ENCODE measurements at places on chromosomes 7 and 10.

DNA sequence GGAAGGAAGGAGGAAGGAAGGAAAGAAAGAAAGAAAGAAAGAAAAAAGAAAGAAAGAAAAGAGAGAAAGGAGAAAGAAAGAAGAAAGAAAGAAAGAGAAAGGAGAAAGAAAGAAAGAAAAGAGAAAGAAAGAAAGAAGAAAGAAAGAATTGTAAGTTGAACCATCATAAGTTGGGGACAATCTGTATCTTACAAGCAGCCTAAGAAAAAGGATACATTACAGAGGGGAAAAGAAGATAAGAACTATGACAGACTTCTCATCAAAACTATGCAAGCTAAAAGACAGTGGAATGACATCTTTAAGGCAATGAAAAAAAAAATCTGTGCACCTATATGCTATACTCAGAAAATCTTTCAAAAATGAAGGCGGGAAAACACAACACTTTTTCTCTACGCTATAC, 50.3 kb upstream of the SP4 start:
- no peak for DNase-seq

- no peak for DNase-seq
These were observed 45.1 kb downstream of the ZNF33B start for GRCh38 chr10:42593284-42593683.

GRCh38 chr10:124691421-124692099, 52.6 kb downstream of the FAM53B start:
- no peak for DNase-seq

GRCh38 chr7:92557808-92558362, 29.3 kb downstream of the RBM48 start:
- no peak for DNase-seq

GRCh38 chr10:82282782-82283456, 407.9 kb downstream of the NRG3 start:
- no peak for DNase-seq

GRCh38 chr10:63267414-63268148, 134.5 kb downstream of the NRBF2 start:
- DNase-seq: no peak

DNA sequence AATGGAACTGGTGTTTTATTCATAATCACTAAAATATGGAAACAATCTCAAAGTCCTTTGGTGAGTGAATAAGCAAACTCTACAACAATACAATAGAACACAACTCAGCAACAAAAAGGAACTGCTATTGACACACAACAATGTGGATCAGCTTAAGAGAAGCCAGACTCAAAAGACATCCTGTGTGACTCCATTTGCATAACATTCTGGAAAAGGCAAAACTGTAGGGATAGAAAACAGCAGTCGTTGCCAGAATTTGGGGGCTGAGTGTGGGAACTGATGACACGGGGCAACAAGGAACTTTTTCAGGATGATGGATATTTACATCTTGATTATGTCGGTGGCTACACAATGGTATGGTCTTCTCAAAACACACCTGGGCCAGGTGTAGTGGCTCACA, 32.4 kb upstream of the SVIL start:
- no peak for DNase-seq

DNA sequence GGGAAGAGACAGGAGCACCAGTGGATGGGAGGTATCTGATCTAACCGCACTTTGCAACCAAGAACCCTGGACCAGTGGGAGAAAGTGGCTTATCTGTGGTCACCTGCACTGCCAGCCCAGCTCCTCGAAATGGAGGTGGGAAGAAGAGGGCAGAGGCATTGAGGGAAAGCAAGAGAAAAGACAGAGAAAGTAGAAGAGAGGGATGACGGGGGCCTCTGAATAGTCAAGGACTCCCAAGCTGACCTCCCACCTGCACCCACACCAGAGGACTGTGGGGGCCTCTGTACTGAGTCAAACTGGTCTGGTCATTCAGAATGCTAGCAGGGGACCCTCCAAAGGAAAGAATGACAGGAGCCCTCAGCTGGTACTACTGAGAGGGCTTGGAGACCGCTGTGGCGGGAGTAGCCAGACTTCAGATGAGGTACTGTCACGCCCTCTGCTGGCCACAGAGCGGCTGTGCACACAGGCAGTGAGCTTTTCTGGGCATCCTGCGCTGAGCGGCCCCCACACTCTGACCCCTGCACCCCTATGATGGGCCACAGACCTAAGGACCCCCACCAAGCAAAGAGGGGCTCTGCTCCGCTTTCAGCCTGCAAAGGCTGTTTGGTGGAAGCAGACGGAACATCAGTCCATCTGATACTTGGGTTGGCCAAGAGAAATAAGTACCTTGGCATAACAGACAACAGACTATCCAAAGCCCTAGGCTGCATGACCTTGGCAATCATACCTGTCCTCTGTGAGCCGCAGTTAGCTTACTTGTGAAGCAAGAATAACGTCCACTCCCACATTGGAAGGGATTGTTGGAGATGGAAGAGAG, 112.9 kb downstream of the COL13A1 start:
- DNase-seq: peak; percentile 34

GRCh38 chr10:69957241-69957885, 95.3 kb upstream of the MACROH2A2 start:
- no peak for DNase-seq

- DNase-seq: no peak
These were observed 74.5 kb upstream of the SEMA3D start for GRCh38 chr7:85261336-85261735.

DNA sequence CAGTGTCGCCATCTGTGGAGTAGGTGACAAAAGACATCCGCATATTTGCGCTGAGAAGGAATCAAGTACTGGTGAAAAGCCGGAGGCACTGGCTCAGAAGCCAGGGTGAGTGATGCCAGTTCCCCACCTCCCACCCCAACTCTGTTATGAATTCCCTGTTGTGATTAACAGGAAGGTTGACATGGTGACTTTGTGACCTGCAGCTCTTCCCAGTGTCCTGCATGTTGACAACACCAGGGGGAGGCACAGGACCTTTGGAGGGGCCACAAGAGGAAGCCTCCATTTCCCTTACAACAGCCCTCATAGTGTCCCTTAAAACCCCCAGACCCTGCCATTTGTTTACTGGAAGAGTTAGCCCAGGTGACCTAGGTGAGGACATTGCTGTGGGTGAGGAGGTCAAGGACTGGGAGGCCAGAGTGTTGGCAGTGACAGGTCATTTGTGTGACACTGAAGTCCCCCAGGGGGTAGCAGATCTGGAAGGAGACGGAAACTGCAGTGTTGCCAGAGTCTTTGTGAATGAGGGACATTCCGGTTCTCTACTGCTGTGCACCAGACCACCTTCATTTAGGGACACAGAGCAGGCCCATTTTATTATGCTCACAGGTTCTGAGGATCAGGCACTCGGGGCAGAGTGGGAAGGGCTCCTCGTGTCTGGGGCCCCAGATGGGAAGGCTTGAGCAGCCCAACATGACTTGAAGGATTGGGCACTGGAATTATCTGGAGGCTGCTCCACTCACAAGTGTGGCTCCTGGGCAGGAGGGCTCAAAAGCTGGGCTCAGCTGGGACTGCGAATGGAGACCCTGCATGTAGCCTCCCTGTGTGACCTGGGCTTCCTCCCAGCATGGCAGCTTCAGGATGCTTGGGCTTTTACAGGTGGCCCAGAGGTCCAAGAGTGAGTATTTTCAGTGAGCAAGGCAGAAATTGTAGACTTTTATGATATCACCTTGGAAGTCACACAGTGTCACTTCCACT, 13.0 kb upstream of the ANTXRL start:
- DNase-seq: no peak

GRCh38 chr10:131748831-131749766, 151.7 kb upstream of the PPP2R2D start:
- no peak for DNase-seq

- no peak for DNase-seq
These were observed 2.8 kb downstream of the FAM180A start for GRCh38 chr7:135745703-135746312.

DNA sequence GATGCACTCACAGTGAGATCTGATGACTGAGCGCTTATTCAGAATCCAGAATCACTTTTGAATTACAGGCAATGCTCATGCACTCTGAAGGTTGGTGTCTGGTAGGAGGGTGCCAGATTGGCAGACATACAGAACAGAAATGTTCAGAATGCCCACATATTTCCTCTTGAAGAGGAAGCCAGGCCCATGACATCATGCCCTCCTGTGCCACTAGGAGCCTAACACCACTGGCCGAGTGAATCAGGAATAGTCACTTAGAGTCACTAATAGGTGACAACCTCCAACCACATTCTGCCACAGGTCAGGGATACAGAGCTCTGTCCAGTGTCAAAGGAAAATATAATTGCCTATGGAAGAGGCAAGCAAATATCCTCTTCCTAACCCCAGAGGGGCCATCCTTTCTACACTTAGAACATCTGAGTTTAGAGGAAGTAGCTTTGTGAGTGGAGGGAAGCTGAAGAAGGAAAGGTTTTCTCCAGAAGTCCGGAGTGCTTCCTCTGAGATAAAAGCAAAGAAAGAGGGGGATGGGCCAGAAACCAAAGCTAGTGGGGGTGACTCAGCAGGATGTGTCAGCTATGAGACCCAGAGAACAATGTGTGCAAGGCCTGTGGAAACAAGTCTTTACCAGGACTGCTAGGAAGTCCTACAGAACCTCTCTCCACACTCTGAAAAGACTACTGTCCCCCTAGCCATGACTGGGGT, 838.8 kb downstream of the GRID1 start:
- no peak for DNase-seq

- DNase-seq: no peak
These were observed 59.3 kb downstream of the MKI67 start for GRCh38 chr10:128066870-128067382.

- DNase-seq: no peak
These were observed 164.4 kb downstream of the HGF start for GRCh38 chr7:81605493-81605892.

- no peak for DNase-seq
These were observed 34.1 kb downstream of the CHST3 start for GRCh38 chr10:71998119-71998839.

DNA sequence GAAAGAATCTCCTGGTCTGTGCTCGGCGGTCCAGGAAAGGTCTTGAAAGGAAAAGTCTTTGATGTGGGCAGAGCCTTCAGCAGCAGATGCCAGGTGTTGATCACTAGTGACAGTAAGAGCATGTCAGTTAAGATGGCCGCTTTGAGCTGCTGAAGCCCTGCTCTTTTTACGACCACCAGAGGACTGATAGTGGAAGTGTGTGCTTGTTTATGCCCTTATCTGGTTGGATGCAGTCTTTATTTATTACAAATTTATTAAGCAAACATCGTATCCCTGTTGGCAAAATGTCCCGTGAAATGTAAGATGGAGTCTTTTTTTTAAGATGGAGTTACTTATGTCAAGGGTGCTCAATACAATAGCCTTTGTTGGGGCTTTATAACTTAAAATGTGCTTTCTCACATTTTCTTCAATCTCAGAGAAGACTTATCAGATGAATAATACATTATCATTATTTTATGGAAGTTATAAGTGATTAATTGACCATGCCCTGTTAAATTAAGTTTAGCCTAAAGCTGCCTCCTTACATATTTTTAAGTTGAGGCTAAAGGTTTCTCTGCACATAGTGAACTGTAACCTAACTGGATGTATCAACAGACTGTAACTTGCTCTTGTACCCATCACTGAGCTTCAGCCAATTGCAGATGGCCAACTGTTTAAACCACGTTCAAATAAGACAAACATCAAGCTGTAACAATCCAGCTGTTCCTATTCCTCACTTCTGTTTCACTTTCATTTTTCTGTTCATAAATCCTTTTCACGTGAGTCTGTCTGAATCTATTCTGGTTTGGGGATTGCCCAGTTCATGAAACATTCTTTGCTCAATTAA, 97.4 kb upstream of the PIK3CG start:
- DNase-seq: no peak

- no peak for DNase-seq
These were observed 7.2 kb upstream of the PGAM2 start for GRCh38 chr7:44072364-44073231.

DNA sequence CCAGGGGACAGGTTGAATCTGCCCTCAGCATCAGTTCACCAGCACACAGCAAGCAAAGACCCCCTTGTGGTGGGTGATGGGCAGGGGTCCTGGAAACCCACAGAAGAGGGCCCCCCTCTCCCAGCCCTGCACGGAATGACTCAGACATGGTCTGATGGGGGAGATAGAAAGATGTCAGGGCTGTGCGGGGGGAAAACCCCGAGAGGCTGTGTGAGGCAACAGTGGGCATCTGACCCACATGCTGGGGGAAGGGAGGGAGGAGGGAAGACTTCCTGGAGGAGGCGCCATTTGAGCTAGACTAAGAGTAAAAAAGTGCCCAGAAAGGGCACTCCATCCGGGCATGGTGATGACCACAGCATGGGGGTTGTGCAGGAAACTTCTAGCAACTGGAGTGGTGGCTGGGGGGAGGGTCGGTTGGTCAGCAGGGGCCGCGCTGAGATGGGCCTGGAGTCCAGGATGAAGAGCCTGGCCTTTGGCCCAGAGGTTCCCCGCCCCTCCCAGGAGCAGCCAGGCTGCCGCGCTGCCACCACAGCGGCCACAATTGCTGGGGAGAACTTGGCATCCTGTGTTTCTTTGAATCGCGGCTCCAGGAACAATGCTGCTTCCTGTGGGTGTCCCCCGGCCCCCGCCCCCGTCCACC, 2.5 kb downstream of the LFNG start:
- no peak for DNase-seq

DNA sequence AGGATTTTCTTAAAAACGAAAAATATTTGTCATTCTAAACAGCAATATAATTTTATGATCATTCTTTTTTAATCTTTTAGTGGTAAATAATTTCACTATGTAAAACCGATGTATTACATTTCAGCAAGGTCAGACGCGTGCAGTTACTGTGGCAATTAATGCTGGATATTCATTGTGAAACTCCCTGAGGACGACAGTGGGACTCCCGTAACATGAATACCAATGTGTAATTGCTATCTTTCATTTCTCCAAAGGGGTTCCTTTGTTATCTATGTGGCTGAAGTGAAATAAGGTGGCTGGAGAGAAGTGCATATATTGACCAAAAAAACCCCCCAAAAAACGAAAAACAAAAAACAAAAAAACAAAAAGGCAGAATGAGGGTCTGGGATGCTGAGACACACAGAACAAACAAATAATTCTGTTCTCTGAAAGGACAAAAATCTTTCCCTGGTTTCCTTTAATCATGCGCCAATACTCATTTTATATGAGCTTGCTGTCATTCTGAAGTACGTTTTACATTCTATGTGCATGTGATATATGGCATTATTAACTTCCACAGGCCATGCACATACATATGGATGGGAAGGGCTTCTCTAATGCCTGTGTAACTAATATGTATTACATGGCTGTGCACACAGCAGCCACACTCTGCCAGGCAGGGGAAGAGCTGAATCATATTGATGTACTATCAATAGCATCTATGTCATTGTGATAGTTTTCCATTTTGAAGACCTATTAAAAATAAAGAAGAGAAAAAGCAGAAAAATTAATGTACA, 161.4 kb downstream of the RAPGEF5 start:
- DNase-seq: no peak

DNA sequence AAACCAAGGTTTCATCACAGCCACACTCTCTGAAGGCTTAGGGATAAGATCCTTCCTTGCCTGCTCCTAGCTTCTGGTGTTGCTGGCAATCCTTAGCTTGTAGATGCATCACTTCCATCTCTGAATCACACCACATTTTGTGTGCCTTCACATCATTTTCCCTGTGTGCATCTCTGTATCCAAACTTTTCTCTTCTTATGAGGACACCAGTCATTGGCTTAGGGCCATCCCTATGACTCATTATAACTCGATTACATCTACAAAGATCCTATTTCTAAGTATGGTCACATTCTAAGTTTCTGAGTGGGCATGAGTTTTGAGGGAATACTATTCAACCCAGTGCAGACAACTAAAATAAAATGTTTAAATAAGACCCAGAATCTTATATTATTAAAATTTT, 121.7 kb downstream of the C7orf25 start:
- DNase-seq: no peak

- no peak for DNase-seq
These were observed 14.6 kb upstream of the AZGP1 start for GRCh38 chr7:99990460-99990852.
